NCI-H460 (cell line): ENCODE measurements at places on chromosomes 1 and 21. TPM values are rescaled to one million over a fixed set of nuclear protein-coding genes. Genes with fewer than 3 reads are reported as not detected.

The NLRP3 gene
- total RNA-seq: not detected in 2 replicates

The OSCP1 gene
- total RNA-seq: 6.0 and 6.8 TPM in 2 replicates

The TTLL7 gene
- total RNA-seq: 4.4 and 4.8 TPM in 2 replicates

- no peak for DNase-seq
Measured at GRCh38 chr1:53400761-53401674, 58.2 kb upstream of the DMRTB1 start.

DNA sequence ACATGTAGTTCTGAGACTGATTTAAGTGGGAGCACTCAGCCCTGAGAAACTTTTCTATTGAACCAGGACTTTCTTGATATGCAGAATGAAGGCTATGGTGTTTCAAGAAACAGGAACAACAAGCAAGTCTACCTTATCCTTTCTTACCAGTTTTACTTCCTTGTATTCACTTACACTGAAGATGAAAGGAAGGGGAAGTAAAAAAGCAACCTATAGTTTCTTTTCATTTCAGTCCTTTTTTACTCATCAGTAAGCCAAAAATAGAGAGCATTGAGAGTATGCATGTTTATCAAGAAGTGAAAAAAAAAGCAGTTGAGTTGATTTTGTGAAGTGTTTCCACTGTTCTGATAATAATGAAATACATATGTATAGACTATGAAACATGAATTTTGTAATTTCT lies 1010.3 kb downstream of the AMY1C start:
- DNase-seq: no peak

- no peak for DNase-seq
Measured at GRCh38 chr1:39087435-39087834, 61.3 kb downstream of the NDUFS5 start.

DNA sequence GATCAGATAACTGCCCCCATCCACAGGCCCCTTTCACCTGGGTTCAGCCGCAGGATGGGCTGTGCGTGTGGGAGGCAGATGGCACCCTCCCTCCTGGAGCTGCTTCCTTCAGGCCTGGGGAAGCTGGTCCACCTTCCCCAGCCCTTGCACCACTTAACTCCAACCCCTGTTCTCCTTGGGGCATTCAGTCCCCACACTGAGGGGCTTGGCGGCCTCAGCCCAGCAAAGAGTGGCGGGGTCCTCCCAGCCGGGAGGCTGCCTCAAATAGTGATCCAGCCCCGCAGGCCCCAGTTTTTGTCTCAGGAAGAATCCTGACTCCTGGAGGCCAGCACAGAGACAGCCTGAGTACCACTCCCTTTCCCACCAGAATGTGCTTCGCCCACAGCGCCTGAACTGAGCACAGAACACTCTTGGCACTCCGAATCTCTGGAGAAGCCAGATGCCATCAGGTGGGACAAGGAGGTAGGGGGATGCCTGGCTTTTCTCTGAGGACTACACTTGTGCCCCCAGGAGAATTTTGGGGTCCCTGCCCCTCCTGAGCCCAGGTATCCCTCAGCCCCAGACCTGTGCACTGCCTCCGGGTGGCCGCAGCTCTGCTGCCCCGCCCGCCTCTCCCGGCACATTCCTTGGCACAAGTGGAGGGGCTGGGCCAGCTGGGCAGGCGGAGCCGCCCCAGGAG lies 936 bp downstream of the PAQR6 start:
- DNase-seq: no peak
